Renal cortical epithelial cell (primary cell): ENCODE measurements at places on chromosomes 13 and 19. TPM values are rescaled to one million over a fixed set of nuclear protein-coding genes. Genes with fewer than 3 reads are reported as not detected.

The SIGLEC8 gene
- total RNA-seq = not detected in 2 replicates

DNA sequence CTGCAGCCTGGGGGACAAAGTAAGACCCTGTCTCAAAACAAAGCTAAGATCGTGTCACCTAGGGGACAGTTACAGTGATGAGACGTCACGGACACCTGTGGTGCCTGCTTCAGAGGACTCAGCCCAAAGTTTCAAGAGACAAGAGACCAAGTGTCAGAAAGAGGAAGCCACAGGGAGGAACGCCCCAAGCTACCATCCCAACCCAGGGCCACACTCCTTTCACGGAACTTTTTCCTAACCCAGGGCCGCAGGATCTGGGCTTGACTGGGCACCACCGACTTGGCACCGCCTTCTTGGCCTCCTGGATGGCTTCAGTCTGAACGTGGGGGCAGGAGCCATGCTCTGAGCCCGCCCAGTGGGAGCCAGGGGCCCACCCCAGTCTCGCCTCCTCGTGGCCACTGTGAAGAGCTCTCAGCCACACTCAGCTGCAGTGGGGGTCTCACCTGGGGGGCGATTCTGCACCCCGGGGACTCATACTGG lies 8.5 kb downstream of the MOB3A start:
- DNase-seq = no peak

DNA sequence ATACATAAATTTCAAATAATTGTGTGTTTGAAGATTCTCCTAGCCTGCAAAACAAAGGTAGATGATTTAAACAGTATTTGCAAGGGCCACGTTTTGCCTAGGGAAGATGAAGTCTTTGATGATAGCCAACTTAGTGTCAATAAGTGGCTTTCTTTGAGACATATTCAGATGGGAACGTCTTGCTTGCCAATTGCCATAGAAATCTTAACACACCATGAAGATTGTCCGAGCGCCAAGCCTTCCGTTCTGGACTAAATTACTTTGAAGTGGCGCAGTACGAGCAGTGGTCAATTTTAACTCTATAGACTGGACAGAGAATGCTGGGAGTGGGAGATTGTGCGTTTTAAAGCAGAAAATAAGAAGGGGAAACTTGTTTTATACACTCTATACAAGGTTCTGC lies 9.9 kb downstream of the ZIC5 start:
- DNase-seq = no peak

GRCh38 chr13:67023130-67023876 lies 206.8 kb downstream of the PCDH9 start:
- peak; percentile 99 for DNase-seq

- no peak for DNase-seq
Observed at GRCh38 chr13:57877601-57878000, 246.1 kb downstream of the PCDH17 start.

DNA sequence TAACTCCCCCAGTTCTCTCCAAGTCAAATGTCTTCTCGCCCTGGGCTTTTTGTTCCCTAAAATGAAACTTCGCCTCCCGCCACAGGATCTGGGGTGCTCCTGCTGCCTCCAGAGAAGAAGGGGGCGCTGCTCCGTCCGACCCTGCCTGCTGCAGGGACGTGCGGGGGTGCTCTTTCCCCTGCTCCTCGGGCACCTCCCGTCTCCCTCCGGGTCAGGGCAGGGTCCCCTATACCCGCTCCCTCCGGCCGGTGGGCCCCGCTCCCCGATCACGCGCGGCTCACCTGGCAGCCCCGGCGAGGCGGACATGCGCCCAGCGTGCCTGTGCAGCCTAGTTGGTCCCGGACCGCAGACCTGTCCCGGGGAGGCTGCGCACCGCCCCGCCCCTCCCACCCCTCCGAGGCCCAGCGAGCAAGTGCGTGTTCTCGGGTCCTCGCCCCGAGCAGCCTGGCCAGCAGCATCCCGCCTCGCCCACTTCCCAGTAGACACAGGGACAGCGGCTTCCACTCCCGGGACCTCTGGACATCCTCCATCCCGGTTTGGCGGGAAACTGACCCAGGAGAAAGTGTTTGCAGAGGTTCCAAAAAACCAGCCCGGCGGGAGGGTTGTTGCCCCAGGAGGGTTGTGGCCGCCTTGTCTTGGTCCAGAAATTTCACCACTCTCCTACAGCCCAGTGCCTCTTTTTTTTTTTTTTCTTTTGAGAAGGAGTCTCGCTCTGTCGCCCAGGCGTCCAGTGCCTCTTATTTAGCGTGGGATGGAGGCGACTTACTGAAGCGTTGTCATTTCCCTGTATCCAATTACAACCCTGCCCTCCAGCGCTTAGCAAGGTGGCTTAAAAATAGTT lies at the start of gene OXGR1:
OXGR1 (minus strand) TSS at position 460 of the 841 bp plus-strand sequence. CDS start 6,717 bp downstream, outside the sequence.
- DNase-seq = peak; percentile 29

DNA sequence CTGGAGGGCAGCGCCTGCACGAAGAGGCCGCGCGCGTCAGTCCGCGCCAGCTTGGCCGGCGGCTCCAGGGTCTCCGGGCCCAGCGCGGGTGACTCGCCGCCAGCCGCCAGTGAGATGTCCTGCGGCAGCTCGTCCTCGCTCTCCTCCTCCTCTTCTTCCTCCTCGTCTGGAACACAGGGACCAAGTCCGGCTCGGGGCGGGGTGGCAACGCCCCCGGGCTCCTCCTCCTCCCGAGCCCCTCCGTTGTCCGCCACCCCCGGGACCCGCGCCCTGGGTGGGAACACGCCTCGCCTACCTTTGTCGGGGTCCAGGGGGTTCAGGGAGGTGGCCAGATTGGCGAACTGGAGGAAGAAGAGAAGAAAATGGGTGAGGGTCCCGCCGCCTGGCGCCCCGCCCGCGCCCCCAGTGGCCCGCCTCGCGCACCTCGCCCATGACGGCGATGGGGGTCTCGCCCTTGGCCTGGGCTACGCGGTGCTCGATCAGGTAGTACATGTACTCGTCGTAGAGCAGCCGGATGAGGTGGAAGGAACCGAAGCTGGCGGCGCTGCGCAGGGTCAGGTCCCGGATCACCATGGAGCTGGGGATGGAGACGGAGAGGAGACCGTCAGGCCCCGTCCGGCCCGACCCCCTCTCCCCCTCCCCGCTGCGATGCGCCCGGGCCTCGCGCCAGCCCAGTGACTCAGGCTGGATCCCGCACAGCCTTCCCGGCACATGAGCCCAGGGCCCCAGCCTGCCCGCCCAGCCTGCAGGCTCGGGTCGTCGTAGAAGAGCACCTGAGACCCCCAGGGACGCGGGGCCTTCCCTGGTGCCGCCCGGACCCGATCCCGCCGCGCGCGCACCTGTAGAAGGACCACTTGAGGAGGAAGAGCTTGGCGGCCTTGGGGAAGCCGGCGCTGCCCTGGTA lies 10.6 kb downstream of the DCAF15 start:
- no peak for DNase-seq

The GRIN3B gene
- total RNA-seq = 2.4 and 3.6 TPM in 2 replicates

The ZNF813 gene
- 5.4 and 11.7 TPM in 2 replicates for total RNA-seq

The ADPRHL1 gene
- total RNA-seq = 3.8 and 5.6 TPM in 2 replicates
